ENCODE measurements at places on chromosomes 5 and 9.

DNA sequence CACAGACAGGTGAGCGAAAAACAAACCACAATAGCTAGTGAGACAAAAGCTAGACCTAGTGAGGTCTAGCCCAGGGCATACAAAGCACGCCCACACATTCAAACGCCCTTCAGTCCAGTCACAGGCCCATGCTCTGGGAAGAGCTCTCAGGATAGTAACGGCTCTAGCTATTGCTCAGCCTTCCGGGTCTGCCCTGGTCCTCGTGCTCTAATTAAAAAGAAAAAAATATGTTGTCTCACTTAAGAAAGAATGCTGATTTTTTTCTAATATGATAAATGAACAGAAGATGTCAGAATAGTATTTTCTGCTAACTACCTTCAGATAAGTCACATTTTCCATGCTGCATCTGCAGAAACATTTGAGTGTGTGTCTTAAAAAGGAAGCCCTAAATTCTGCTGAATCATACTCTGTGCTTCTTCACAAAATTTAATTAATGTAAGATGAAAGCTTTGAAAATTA lies 94.5 kb downstream of the PLPP1 start:
- DNase-seq: peak; percentile 13

GRCh38 chr5:164170814-164171213 lies 665.4 kb downstream of the MAT2B start:
- DNase-seq: no peak

GRCh38 chr5:16889972-16890519 lies 46.0 kb downstream of the MYO10 start:
- no peak for DNase-seq

DNA sequence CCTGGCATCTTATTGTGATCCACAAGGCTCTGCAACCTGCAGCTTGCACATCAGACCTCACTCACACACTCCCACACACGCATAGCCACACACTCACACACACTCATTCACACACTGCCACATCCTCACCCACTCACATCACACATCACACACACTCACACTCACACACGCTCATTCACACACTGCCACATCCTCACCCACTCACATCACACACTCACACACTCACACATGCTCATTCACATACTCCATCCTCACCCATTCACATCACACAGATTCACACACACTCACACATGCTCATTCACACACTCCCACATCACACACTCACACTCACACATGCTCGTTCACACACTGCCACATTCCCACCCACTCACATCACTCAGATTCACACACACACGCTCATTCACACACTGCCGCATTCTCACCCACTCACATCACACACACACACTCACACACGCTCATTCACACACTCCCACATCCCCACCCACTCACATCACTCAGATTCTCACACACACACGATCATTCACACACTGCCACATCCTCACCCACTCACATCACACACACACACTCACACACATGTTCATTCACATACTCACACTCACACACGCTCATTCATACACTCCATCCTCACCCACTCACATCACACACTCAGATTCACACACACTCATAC lies 47.1 kb upstream of the RXRA start:
- no peak for DNase-seq

DNA sequence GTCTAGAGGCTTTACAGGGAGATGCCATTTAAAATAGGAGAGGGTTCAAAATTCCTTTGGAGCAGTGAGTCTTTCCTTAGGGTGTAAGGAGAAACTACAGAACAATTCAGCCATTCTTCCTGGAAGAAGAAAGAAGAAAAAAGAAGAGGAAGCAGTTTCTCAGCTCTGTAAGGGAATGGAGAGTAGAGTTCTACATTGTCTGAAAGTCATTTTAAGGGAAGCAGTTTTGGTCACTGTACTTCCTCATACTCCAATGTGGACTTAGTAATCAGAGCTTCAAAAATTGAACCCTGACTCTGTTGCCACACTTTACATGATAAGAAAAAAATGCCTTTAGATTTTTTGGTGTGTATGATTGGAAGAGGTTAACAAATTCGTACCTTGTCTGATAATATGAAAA lies 122.4 kb downstream of the LRRC70 start:
- no peak for DNase-seq

- no peak for DNase-seq
These were observed 16.6 kb upstream of the MEGF9 start for GRCh38 chr9:120730654-120731514.

DNA sequence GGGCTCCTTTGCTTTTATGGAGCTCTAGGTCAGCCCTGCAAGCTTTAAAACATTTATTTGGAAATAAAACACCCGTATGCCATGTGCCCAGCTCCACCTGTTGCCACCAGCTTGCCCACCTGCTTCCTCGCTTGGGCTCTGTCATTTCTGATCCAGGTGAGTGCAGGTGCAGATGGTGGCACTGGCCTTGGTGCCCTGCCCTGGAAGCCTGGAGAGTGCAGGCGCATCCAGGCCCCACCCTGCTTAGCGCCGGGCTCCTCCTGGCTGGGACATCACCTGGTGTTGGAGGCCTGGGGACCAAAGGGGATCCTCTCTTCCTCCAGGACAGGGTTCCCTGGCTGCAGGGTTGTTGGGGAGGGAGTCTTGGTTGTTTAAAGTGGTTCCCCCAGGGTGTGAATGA lies 35.8 kb downstream of the WNK2 start:
- no peak for DNase-seq

DNA sequence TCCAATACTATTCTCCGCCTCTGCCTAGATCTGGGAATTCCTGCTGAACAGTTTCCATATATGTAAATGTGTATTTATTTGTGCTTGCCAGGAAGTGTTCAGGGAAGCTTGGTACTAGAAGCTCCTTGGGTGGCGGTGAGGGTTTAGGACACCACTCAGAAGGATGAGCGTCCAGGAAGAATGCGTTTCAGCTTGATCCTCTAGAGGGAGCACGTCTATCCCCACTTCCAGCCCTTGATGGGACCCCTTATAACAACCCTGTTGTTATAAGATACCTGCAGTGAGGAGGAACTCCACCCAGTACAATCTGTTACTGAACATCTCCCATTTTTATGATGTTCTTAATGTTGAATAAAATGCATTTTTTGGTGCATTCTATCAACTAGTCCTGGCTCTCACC lies 88.9 kb downstream of the CYFIP2 start:
- DNase-seq: no peak

- DNase-seq: no peak
These were observed 47.8 kb downstream of the AHRR start for GRCh38 chr5:369151-369868.

- DNase-seq: no peak
These were observed 179.2 kb downstream of the MACROH2A1 start for GRCh38 chr5:135219868-135220267.

DNA sequence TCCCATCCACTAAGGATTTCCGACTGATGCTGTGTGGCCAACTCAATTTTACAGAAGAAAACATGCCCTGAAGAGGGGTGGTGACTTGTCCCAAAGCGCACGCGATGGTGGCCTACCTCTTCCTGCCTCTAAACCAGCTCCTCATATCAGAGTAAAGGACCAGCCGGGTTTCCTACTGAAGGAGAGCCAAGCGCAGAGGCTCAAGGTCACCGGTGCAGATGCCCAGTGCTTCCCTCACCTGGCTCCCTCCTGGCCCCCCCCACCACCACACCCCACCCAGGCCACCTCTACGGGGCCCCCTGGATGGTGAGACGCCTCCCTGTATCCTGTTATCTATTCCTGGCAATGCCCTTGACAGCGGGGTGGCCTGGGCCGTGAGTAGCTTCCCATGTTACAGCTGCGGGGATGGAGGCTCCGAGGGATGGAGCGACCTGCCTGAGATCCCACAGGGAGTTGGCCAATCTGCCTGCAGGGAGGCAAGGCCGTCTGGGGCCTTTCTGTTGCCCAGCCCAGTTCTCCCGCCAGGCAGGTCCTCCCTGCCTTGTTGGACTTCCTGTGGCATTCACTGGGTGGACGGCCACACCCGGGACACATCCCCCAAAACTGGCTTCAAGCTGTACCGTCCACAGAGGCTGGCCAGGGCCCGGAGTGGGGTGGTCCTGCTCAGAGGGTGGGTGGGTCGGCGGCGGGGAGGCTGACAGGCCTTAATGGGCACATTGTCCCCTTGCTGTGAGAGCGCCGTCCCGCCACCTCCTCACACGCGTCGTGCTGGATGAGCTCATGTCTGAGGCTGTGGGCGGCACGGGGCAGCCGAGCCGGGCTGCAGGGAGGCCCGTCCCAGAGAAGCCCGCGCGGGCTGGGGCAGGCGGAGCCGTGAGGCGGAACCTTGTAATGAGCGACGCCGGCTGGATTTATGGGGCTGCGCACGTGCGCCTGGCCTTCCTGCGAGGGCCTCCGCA lies 72.5 kb downstream of the MACROH2A1 start:
- no peak for DNase-seq

GRCh38 chr5:172845154-172845553 lies 11.1 kb downstream of the ERGIC1 start:
- DNase-seq: no peak

- no peak for DNase-seq
These were observed 217.1 kb upstream of the CD180 start for GRCh38 chr5:67413721-67414120.

- no peak for DNase-seq
These were observed 73.0 kb downstream of the NIPBL start for GRCh38 chr5:36949593-36949992.

DNA sequence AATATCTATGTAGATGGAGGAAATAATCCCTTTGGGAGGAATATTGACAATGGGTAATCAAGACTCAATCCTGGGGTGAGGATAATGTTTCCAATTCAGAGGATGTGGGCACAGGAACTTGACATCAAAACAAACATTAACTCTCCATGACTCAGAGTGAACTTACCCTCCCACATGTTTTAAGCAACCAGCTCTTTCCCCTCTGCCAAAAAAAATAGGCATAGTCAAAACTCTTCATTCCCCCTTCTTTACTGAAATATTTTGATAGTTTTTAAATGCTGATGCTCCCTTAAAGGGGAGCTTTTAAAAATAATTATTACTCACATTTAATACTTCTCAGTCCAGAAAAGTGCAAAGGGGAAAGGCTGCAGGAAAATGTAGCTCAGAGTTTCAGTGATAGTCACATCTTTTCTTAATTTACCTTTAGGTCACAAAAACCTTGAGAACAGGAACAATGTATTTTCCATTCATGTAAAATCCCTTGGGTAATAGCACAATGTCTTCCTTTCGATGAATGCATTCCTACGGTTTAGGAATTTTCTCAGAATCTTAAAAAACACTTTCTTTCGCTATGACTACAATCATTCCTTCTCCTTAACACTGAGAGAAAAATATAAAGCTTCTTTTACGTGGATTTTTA lies 298.4 kb upstream of the GRAMD2B start:
- DNase-seq: no peak

DNA sequence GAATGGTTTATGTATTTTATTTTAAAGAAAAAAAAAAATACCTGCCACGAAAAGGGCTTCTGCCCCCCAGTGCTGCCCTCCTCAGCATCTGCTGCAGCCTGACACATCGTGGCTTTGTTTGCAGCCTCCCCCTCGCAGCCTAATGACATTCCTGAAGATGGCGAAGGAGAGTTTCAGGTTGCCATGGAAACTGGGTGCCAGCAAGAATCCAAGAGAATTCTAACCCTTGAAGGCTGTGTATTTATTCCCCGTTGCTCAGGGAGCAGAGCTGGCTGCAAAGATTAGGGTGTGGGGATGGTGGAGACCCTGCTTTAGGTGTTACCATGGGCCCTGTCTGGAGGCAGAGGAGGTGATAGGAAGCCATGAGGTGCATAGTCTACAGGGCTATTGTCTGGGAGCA lies 126.6 kb downstream of the NSG2 start:
- DNase-seq: no peak

DNA sequence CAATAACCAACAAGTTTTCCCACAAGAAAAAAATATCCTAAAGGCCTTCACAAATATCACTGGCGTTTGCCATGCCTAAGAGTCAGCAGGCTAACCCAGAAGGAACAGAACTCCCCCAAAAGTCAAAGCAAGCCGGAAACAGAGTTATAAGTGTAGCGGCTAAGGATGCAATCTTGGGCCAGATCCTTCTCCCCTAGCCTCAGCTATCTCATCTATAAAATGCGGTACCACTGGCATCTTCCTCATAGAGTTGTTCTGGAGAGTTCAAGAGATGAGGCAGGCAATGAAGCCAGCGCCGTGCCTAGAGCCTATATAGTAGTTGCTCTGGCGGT lies 632 bp downstream of the DPM2 start:
- no peak for DNase-seq

GRCh38 chr5:61277190-61277589 lies 54.9 kb upstream of the ZSWIM6 start:
- DNase-seq: peak; percentile 43

GRCh38 chr5:143315929-143316328 lies 87.6 kb downstream of the NR3C1 start:
- no peak for DNase-seq

Data from GM20000 (cell line).